ENCODE measurements at places on chromosomes 13 and 19.
A peak's percentile ranks its signal among the peaks of the same experiment; 100 is the strongest.

DNA sequence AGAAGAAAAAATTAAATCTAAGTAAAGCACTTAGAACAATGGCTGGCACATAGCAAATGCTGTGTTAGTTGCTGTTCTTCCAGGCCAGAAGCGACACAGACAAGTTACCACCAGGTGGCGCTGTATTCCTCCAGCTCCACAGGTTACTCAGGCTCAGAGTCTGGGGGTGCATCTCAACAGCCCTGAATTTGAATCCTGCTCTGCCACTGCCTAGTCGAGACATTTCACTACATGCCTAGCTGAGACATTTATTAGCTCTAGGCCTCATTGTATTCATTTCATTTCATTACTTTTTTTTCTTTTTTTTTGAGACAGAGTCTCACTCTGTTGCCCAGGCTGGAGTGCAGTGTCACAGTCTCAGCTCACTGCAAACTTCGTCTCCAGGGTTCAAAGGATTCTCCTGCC is 16.4 kb upstream of the CYP2B6 start:
- ATAC-seq = peak; percentile 60

GRCh38 chr19:48844472-48844871 is 8.2 kb upstream of the HSD17B14 start:
- ATAC-seq = no peak

DNA sequence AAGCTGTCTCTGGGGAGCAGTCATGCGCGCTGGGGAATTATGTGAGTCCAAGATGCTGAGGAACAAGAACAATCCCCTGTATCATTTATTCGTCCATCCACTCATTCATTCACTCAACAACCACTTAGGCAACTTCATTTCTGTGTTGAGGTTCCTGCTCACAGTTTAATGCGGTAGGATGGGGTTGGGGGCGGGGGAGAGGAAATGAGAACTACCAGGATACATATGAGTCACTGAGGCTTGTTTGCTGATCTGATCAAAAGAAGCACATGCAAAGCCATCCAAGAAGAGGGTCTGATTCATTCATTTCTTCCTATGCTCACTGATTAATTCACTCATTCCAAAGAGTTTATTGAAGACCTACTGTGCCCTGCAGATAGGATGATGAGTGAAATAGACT is 20.9 kb downstream of the ZNF536 start:
- ATAC-seq = no peak

DNA sequence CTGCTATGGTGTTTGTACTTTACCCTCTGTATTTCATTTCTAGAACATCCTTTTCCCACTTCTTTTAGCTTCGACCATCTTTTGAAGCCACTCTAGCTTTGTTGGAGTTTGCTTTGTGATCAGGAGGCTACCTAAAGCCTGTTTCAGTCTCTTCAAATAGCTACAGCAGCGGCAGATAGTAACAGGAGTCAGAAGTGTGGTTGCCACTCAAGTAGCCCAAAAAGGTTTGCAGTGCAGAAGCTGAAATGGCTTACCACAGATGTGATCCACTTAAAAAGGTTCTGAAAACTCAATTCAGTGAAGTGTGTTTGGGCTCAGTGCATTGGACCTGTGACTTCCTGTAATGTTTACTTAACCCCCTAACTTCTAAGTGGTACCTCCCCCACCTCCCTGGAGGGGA is 26.2 kb downstream of the WASF3 start:
- ATAC-seq = no peak

GRCh38 chr13:70568571-70568970 is 460.3 kb upstream of the KLHL1 start:
- ATAC-seq = no peak

- no peak for ATAC-seq
These were observed 89.0 kb upstream of the CLDN10 start for GRCh38 chr13:95463531-95463930.

- ATAC-seq = no peak
These were observed 328.1 kb downstream of the SLITRK5 start for GRCh38 chr13:87999240-87999700.

DNA sequence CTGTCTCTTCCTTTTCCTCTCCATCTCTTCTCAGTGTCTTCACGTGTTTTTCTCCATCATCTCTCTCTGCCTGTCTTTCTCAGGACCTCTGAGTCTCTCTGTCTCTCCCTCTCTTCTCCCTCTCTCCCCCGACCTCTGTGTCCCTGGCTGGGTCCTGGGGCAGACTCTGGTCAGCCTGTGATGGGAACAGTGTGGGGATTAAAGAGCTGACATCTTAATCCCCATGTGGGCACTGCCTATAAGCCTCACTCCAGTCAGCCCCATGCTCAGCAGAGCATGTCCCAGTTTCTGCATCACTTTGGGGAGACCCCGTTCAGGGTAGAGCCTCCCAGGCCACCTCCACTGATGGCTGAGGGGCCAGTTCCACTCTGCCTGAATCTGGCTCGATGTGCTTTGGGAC is 16.2 kb downstream of the EGLN2 start:
- no peak for ATAC-seq

DNA sequence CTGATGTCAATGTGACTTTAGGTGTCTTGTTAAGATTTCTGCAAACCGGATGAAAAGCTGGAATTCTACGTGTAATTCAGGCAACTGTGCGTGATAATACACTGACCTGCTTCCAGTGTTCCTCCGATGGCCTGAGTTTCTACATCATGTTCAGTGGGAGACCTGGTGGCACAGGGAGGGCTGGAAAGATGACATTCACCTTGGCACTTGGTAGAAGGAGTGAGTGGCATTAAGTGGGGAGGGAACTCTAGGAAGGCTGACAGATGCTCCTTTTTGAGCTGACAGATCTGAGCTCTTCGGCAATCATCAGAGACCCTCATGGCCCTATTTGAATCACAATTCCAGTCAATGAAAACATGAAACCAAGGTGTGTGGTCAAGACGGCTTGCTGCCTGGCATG is 4.0 kb downstream of the CACNA1A start:
- ATAC-seq = no peak

GRCh38 chr13:33512880-33513554 is 227.5 kb upstream of the STARD13 start:
- ATAC-seq = no peak

- peak; percentile 8 for ATAC-seq
These were observed 663 bp upstream of the GGACT start for GRCh38 chr13:100589178-100589725.

- peak; percentile 53 for ATAC-seq
These were observed 10.0 kb upstream of the PNMA8A start for GRCh38 chr19:46481223-46481848.

DNA sequence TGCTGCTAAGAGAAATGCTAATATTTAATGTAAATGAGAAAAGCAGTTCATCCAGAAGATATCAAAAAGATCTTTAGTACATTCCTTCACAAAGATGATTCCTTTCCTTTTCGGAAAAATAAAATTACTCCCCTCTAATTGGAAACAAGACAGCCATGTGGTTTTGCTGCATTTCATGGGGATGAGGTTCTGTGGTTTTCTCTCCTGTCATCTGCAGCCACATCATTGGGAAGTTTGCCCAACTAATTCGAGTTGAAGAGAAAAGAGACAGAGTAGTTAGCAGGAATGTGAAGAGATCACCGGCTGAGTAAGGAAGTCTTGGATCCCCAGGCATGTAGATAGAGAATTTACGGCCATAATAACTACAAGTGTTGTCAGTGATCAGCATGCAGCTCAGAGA is 122.1 kb downstream of the CYSLTR2 start:
- ATAC-seq = no peak

DNA sequence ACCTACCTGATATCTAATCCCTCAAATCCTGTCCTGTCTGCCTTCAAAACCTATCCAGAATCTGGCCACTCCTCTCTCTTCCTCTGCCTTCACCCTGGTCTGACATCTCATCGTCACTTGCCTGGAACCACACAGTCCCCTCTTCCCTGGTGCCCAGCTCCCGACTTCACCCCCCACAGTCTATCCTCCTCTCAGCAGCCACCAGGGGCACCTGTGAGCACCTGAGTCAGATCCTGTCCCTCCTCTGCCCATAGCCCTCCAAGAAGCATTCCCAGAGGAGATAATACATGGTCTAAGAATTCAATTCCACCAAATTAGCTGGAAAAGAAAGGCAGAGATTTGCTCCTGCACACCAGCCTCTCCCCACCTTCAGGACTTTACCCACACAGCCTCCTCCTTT is 48.9 kb downstream of the ZNRF4 start:
- no peak for ATAC-seq

DNA sequence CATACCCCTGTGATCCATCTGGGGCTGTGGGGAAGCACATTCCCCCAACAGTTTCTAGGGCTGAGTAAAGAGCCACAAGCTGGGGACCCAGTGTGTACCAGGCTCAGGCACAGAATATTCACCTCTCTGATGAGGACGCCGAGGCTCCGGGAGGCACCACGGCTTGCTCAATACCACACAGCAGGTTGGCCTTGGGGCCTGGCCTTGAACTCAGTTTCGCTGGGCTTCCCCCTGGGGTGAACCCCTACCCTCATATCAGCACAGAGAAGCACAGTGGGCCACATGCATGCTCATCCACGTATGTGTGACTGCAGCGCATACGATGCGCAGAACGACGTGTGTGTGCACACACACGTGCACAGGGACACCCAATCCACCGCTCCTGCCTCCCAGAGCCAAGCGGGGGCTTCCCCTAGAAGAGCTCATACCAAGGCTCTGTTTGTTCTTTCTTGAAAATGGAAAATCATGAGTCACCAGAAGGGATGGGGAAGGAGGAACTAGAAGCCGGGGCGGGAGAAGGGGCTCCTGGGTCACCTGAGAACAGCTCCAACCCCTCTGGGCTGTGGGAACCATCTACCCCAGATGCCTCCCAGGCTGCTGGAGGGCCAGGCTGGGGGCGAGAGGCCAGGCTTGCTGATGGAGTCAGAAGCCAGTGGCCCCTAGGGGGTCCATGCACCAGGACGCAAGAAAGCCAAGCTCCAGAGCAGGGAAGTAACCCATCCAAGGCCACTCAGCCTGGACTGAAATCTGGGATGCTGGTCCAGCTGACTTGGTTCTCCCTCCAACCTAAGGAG is 4.9 kb upstream of the PDE4C start:
- no peak for ATAC-seq

DNA sequence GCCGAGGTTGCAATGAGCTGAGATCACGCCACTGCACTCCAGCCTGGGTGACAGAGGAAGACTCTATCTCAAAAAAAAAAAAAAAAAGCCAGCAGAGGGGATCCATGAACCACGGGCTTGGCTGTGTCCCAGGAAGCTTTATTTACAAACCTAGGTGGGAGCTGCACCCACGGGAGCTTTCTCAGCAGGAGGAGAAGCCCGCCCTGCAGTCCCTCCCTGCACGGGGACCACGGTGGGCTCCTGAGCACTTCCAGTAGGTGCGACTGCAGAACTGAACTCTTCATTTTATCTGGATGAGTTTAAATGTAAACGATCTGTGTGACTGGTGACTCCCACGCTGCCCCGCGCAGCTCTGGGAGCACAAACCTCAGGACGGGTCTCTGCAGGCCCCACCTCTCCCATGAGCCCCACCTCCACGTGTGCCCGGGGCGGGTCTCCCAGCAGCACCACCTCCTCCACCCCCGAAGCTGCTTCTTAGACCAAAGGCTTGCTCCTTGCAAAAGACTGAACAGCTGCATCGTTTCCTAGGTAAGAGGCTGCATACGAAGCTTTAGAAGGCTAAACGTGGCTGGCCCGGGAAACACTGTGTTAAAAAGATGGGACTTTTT is 66.4 kb downstream of the SPACA7 start:
- no peak for ATAC-seq

- no peak for ATAC-seq
These were observed 141.3 kb downstream of the RNF17 start for GRCh38 chr13:24905242-24905641.

GRCh38 chr13:27854606-27855005 is 62.3 kb downstream of the GSX1 start:
- no peak for ATAC-seq

- no peak for ATAC-seq
These were observed 11.8 kb upstream of the SHD start for GRCh38 chr19:4267101-4267900.

- ATAC-seq = no peak
These were observed 30.3 kb downstream of the SLITRK6 start for GRCh38 chr13:85768946-85769345.

- no peak for ATAC-seq
These were observed 260.6 kb downstream of the ATP8A2 start for GRCh38 chr13:25632166-25632888.

- ATAC-seq = no peak
These were observed 1.6 kb downstream of the ARRDC2 start for GRCh38 chr19:18009412-18010066.

- no peak for ATAC-seq
These were observed 430.3 kb downstream of the EFNB2 start for GRCh38 chr13:106105153-106105552.

- no peak for ATAC-seq
These were observed 263.1 kb upstream of the RXFP2 start for GRCh38 chr13:31476266-31476665.

DNA sequence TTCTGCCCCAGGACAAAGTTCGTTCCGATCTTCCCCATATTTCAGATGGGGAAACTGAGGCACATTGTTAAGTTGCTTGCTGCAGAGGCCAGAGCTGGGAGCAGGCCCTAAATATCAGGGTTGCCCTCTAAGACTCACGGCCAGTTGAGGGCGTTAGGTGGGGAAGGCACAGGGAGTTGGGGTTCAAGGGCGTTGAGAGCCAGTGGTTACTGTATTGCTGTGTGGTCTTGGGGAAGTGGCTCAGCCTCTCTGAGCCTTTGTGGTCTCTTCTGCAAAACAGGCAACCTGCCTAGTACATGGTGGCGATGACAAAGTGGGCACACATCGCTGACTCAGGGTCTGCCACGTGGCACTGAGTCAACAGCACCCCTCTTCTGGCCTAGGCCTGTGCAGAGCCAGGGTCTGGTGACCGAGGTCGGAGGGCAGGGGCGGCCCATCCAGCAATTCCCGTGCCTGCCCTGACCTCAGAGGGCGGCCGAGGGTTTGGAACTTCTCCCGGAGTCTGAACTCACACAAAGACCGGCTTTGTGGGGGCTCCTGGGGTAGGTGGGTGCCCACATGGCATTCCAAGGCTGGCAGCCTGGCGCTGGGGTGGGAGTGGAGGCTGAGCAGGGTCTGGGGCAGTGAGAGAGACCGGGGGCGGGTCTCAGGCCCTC is 10.2 kb downstream of the TNFAIP8L1 start:
- no peak for ATAC-seq

- no peak for ATAC-seq
These were observed 1575.1 kb upstream of the SLC10A2 start for GRCh38 chr13:104641309-104641708.
